Activated CD8-positive, alpha-beta memory T cell treated with anti-CD3 and anti-CD28 coated beads for 1 hour (primary cell): ENCODE measurements at places on chromosomes 5 and 9.

GRCh38 chr9:84270847-84271530 lies 69.6 kb downstream of the SLC28A3 start:
- no peak for DNase-seq

- DNase-seq: no peak
Measured at GRCh38 chr5:69432412-69433206, 17.7 kb downstream of the MARVELD2 start.

GRCh38 chr5:162484095-162484494 lies 416.5 kb downstream of the GABRG2 start:
- no peak for DNase-seq

DNA sequence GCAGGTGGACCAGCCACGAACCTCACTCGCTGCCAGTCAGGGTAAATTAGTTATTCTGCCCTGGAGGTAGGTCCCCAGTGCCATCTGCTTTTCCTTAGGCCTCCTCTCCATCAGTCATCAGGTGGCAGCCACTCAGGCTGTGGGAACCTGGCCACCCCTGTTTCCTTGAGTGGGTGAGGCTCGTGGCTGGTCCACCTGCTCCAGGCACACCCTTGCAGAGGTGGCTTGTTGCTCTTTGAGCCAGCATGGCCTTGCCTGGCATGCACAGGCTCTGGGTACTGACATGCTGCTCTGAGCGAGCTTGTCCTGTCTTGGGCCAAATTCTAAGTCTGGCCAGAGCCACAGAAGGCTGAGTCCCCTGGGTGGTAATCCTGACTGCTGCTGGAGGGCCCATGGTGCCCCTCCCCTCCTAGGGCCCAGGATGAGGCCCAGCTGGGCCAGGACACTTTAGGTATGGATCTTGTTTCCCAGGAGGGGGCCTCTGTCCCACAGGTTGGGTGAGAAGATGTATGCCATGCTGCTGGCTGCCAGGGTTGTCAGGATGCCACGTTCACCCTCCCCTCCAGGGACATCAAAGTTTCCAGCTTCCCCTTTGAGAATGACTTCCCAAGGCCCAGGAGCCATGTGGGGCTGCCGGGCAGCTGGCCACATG lies 17.0 kb upstream of the ZNF484 start:
- DNase-seq: no peak

- no peak for DNase-seq
Measured at GRCh38 chr5:176373100-176373818, 8.0 kb downstream of the ARL10 start.

DNA sequence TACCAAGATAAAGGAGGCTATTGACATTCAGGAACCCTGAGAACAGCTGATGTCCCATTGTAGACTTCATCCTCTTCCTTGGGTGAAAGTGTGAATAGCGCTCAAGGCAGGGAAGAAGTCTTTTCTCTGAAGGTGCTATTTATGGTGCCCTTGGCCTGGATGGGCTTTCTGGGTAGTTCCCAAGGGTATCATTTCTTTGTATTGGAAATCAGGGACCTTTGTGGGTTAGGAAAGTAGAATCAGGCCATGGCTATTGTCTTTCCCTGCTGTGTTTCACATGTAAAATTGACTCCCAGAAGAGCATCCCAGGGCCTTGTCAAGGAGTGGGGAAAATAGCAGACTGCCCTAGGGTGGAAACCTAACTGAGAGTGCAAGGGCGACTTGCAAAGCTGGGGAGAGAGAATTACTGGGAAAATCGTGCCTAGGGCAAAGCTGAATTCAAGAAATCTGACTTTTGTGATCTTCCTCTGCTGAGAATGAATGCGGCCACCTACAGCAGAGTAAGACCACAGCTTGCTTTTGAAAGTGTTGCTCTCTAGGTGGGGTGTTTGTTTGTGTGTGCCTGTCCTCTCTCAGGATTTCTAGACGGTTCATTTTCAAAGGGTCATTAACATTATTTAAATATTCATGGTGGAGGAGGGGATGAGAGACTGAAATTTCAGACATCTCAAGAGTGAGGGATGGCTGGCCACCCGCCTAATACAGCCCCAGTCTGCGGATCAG lies 160.6 kb downstream of the C9orf152 start:
- DNase-seq: no peak

DNA sequence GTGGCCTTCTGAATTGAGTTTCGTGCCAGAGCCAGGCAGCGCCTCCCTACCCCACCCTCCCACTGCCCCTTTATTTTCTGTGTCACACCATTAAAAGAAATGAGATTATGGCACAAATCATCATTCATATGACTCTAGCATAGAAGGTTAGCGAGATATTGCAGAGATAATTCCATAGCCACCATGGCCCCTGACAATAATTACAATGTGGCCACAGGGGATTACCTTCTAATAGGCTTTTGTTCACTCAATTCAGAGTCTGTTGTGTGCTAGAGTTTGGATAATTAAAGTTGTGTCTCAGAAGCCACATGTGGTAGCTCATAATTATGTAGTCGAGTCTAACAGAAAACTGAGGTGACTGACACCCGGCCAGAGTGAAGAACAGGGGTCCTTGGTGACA lies 428.1 kb downstream of the ARHGEF28 start:
- no peak for DNase-seq

- no peak for DNase-seq
Measured at GRCh38 chr9:109316207-109316640, 4.6 kb downstream of the EPB41L4B start.

DNA sequence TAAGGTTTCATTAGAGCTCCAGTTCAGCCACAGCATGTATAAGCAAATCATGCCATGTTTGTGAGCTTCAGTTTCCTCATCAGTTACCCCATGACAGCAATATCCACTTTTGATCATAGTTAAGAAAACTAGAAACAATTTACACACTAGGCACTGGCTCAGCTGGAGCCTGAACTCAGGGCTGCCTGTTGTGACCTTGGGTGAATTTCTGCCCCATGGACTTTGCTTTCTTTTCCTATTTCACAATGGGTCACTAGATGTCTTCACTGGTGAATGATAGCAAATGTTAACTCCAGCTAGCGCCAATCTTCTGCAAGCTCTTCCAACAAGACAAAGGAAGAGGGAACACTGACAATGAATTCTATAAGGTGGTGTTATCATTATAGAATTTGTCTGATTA lies 233.3 kb upstream of the TRIM32 start:
- DNase-seq: no peak

DNA sequence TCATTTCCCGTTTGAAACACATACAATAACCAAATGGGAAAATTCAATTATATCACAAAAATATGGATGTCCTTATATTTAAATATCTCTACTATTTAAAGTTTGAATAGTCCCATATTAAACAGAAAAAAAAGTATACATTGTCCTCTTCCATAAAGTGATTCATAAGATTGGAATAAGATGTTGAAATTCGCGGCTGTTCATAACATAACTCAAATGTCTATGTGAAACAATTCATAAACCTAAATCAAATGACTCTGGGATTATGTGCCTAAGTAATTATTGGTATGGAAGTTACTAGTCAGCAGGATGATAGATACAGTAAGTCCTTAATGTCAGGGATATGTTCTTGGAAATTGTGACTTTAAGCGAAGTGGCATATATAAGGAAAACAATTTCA lies 3.9 kb upstream of the EFNA5 start:
- no peak for DNase-seq

DNA sequence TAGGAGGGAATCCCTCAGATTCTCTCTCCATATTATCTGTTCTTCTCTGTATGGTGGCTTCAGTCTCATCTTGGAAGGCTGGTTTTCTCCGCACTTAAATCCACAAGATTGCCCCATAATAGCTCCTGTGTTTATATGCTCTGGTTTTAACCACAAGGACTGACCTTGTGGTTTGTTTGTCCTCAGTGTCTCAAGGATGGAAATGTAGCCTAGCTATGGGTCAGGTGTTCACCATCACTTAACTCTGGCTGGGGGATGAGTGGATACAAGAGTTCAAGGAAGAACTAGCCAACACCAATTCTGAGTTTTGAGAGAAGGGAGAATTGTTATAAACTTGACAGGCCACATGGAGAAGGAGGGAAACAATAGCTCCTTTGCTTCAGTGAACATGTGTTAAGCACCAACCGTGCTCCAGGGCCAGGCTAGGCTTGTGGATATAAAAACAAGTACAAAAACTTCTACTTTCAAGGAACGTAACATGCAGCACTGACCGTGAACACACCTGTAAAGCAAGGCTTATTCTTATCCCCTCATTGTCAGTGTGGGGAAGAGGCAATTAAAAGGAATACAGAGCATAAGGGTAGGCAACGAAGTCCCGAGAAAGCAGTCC lies 75.6 kb upstream of the VLDLR start:
- no peak for DNase-seq

- no peak for DNase-seq
Measured at GRCh38 chr5:177092178-177093081, 5.7 kb downstream of the FGFR4 start.

- DNase-seq: no peak
Measured at GRCh38 chr5:116037236-116037822, 5.1 kb downstream of the ARL14EPL start.

DNA sequence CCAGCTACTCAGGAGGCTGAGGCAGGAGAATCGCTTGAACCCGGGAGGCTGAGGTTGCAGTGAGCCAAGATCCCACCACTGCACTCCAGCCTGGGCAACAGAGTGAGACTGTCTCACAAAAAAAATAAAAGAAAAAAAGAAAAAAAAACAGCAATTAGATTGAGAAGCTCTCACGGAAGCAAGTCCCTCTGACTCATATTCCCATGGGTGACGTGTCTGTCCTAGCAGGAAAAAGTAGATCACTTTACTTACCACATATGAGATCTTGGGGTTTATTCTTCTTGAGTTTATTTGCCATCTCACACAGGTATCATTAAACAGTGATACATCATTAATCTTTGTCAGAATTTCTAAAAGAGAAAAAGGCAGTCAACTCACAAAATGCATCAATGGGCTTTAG lies 62.6 kb downstream of the SUSD1 start:
- DNase-seq: no peak

- no peak for DNase-seq
Measured at GRCh38 chr5:139740138-139740991, 55.2 kb upstream of the PSD2 start.

DNA sequence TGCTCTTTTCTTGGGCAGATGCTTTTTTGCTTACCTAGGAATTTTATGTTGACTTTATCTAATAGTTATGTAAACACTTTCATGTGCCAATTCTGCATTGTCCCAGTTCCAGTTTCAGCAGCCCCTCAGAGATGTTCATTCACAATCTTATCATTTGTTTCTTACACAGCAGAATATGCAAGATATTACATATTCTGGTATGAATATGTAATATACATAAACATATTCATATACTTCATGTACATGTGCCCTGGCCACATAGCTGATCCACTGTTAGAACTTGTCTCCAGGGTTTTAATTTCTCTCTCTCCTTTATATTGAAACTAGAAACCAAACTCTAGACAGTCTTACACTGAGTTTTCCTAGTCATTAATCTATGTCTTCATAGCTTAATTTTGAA lies 90.2 kb upstream of the PARP8 start:
- DNase-seq: no peak
